AML-193 (cell line): ENCODE measurements at places on chromosomes 3 and 15.

DNA sequence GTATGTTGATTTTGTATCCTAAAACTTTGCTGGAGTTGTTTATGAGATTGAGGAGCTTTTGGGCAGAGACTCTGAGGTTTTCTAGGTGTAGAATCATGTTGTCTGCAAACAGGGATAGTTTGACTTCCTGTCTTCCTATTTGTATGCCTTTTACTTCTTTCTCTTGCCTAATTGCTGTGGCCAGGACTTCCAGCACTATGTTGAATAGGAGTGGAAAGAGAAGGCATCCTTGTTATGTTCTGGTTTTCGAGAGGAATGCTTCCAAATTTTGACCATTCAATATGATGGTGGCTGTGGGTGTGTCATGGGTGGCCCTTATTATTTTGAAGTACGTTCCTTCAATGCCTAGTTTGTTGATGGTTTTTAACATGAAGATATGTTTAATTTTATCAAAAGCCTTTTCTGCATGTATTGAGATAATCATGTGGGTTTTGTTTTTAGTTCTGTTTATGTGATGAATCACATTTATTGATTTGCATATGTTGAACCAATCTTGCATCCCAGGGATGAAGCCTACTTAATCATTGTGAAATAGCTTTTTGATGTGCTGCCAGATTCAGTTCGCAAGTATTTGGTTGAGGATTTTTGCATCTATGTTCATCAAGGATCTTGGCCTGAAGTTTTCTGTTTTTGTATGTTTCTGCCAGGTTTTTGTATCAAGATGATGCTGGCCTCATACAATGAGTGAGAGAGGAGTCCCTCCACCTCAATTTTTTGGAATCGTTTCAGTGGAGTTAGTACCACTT is 188.1 kb downstream of the MINAR1 start:
- DNase-seq, result no peak

GRCh38 chr15:89184357-89184756 is 37.0 kb downstream of the RLBP1 start:
- DNase-seq, result no peak

GRCh38 chr3:28856796-28857195 is 424.1 kb upstream of the RBMS3 start:
- no peak for DNase-seq

- no peak for DNase-seq
Observed at GRCh38 chr3:36456784-36457183, 76.5 kb downstream of the STAC start.

- DNase-seq, result no peak
Observed at GRCh38 chr15:26651909-26652308, 121.0 kb downstream of the GABRB3 start.

DNA sequence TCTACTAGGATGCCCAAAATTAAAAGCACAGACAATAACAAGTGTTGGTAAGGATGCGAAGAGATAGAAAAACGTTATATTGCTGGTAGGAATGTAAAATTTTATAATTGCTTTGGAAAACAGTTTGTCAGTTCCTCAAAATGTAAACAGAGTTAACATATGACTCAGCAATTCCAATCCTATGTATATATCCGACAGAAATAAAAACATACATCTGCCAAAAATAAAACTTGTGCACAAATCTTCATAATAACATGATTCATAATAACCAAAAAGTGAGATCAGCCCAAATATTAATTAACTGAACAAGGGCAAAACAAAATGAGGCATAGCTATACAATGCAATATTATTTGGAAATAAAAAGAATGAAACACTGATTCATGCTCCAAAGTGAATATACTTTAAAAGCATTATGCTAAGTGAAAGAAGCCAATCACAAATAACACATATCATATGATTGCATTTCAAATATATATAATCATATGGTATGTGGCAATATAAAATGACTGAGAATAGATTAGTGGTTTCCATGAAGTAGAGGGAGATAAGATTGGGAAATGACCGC is 609.3 kb downstream of the IGSF11 start:
- no peak for DNase-seq

- peak; percentile 81 for DNase-seq
Observed at GRCh38 chr3:15291589-15292541, 40.5 kb downstream of the SH3BP5 start.

- DNase-seq, result no peak
Observed at GRCh38 chr3:76551739-76552138, 488.2 kb upstream of the ROBO2 start.

DNA sequence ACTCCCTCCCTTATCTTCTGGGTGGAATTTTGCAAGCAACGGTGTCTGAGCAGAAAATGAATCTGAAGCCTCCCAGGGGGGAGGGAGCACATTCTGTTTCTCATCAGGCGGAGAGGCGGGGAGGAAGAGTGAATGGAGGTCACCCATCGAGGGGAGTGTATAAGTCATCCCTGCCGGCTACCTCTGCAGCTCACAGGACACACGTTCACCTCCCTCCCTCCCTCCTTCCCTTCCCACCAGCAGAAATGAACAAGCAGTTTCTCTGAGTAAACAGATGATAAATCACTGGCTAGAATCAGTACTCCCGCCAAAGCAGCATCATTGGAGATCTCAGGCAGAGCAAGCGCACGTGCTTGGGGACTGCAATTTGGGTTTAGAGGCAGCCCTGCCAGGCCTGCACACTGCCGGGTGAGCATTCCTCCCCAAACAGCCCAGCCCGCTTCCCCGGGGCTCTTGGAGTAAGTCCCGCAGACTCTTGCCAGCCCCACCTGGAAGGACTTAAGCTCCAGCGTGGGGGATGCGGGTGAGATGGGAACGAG is 38.3 kb downstream of the CPN2 start:
- no peak for DNase-seq

DNA sequence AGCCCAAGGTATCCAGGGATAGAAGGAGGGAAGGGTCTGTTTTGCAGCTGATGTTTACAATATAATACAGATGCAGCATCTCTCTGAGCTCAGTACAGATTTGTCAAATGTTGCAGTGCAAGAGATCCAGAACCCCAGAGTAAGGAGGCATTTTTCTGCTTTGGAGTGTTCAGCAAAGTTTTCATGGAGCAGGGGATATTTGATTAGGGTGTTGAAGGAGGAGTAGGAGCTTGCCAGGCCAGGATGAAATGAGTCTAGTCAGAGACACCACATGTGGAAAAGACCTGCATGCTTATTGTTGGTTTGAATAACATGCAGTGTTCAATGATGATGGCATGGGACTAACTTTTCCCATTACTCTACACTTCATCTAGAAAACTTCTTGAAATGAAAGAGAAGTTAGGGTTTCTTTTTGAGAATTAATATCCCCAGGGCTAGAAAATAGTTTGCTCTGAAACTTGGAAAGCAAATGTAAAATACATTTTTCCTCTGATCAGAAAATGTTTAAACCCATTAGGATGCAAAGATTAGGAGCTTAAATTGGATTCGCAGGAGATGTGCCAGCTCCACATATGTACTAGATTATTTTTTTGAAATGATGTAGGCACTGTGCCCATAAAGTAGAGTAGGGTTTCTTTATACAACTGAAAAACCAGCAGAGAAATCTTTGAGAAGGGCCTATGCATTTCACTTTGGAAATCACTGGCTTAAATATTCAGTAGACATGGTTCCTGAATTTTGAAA is 243.8 kb downstream of the CACNA2D3 start:
- DNase-seq, result no peak

DNA sequence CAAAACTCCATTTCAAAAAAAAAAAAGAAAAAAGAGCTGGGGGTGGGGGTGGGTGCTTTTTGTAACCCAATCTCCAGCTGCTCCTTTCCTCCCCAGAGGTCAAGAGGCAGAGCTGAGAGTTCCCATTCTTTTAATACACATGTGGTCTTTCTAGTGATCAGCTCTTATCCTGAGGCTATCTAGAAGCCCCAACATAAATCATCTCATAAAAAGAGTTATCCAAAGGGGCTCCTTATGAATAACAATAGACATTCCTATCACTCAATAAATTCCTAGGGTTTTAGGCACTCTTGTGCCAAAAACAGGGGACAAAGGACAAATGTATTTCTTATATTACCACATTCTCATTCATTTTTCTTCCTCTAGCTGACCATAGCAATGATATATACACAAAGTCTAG is 25.1 kb upstream of the GAP43 start:
- DNase-seq, result no peak

DNA sequence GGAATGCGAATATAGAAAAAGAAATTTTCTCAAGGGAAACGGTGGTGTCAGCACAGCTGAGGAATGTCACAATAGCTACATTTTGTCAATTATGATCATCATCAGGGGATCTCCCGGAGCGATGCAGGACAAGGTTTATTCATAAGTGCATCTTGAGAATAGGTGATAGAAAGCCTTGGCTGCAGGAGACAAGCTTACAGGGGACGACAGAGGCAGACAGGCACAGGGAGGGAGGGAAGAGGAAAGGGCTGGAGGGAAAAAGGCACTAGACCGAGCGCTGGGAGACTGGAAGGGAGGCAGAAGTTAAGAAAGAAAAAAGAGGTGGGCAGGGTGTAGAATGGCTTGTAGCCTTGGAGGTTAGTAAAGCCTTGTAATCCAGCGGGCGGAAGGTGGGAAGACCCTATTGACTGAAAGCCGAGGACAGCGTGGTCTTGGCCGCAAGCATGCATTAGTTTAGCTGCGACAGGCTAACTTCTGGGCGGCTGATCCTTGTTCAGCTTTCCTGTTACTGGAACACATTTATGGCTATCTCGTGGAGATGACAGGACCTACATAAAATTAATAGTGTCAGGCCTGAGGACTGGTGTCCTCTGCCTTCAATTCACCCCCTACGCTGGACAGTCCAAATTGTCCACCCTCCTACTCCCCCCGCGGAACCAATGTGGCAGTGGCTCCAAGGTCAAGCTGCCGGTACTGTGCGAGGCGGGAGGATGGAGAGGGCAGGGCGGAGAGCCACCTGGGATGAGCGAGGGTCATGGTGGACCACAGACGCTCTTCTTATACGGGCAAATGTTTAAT is 1.4 kb upstream of the NECTIN3 start:
- DNase-seq, result no peak

DNA sequence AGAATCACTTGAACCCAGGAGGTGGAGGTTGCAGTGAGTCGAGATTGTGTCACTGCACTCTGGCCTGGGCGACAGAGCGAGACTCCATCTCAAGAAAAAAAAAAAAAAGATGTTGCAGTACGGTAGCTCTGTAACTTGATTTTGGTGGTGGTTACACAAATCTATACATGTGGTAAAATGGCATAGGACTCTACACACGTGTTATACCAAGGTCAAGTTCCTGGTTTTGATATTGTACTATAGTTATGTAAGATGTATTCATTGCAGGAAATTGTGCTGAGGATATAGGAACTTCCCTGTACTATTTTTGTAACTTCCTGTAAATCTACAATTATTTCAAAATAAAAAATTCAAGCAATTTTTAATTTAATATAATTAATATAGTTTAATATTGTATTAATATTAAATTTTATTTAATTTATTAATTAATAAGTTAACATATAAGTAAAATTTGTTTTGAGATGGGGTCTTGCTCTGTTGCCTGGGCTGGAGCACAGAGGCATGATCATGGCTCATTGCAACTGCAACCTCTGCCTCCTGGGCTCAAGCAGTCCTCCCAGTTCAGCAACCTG is 9.9 kb downstream of the MYD88 start:
- peak; percentile 99 for DNase-seq

DNA sequence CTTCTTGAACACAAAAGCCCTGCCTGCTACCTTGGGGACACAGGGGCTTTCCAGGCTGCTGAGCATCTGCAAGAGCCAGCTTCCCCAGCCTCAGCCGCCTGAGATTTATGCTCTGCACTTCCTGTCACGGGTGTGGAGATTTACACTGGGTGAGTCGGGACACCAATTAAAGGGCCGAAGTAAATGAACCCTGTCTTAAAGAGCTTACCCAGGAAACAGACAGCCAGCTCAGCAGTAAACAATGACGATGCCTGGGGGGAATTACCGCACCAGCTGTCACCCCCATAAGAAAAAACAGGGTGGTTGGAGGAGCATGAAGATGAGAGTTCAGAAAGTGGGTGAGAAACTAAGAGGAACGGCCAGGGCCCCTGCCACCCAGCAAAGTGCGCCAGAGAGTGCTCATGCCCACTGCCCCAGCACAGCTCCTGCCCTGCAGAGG is 37.5 kb upstream of the IQSEC1 start:
- no peak for DNase-seq

DNA sequence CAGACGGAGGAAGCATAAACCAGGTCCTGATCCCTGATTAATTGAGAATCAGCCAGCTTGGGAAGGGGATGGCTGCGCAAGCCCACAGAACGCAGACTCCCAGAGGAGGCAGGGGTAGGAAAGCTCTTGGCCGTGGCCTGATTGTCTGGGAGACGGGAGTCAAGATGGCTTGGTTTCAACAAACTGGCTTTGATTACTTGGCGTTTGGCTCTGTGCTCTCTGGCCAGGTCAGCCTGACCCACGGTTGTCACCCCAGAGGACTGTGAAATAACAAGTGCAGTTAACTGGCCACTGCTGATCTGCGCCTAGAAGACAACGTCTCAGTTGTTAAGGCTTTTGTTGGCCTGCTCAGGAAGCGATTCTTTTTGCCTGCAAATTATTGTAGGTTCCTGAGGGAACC is 387.0 kb upstream of the PROK2 start:
- no peak for DNase-seq

DNA sequence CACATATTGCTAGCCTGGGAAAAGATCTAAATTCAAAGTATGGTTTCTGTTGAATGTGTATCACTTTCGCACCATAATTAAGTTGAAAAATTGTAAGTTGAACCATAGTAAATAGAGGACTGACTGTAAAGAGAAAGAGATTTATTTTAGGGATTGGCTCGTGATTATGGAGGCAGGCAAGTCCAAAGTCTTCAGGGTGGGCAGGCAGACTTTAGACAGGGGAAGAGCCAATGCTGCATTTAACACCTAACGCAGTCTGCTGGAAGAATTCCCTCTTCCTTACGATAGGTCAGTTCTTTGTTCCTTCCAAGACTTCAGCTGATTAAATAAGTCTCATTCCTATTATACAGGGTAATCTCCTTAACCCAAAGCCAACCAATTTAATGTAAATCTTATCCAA is 15.8 kb downstream of the C3orf85 start:
- no peak for DNase-seq

GRCh38 chr15:27365456-27365855 is 394.5 kb downstream of the GABRG3 start:
- no peak for DNase-seq

DNA sequence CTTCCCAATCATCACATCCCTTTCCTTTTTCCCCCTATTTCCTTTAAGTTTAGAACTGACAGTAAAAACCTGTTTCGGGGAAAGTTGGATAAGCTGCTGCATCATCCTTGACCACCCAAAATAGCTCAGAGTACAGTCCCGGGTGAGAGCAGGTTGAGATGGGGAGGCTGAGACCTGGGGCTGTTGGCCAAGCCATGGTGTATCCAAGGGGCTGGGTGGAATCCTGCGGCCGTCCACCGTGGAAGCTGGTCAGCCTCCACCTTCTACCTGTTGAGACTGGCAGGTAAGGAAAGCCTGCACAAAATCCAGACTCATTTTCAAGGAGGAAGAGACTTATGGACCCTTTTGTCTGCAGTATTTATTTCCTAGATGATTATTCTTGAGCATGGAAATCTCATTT is 128.2 kb upstream of the PLXNA1 start:
- no peak for DNase-seq

DNA sequence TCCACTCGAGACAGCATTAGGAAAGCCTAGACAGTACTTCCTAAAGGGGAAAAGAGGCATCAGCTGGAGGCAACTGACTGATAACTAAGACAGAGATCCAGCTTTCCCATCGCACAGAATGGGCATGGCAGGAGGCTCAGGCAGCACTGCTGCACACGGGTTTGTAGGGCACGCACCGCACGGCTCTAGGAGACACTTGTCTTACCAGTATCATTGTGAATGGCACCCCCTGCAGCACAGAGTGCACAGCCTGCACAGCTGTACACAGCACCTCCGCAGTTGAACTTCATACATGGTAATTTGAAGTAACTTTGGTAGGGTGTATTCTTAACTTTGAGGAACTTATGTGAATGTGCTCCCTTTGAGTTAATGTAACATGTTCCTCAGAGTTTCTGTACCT is 281.6 kb downstream of the PLCL2 start:
- no peak for DNase-seq
